Activated CD4-positive, CD25-positive, alpha-beta regulatory T cell treated with anti-CD3 and anti-CD28 coated beads, Interleukin-2, amount 50 U/mL, for 24 hours (primary cell): ENCODE measurements at places on chromosomes 4 and X.

DNA sequence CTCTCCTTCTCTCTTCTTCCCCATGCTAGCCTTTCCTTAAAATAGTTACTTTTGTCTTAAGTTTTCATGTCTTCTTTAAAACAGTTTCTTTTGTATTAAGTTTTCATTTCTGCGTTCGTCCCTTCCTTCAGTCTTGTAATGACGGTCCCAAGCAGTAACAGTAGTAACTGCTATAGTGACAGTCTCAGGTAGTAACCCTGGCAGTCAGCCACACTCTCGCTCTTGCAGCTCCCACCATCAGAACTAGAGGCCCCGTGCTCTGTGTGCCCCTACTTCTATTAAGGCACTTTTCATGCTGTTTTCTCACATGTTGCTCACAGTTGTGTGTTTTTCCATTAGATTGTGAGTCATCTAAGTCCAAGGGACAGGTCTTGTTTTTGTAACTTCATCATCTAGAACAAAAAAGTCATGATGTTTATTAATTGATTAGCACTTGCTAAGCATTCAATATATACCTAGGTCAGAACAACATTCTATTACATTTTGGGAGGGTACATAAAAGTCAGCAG lies 49.3 kb downstream of the C4orf33 start:
- no peak for ATAC-seq

GRCh38 chr4:149830823-149831222 lies 15.2 kb upstream of the IQCM start:
- no peak for ATAC-seq

- ATAC-seq: peak; percentile 41
These were observed 123.3 kb downstream of the MBNL3 start for GRCh38 chrX:132365490-132365889.

- ATAC-seq: peak; percentile 55
These were observed 14.6 kb upstream of the SLC25A4 start for GRCh38 chr4:185128272-185129119.

DNA sequence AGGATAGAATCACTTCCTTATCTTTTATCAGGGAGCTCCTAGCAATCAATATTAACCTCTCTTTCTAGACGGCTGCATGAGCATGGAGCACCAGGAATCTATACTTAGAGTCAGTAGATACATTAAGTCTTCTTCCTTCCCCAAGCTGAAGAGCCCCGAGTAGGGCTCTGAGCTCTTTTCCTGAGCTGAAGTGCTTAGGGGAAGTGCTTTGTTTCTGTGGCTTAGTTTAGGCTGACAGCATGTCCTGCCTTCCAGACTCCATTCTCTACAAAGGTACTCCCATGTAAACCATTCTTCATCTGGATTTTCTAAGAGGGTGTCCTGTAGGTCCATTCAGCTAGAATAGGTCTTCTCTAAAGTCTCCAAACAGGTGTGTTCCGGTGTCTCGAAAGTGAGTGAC lies 127.5 kb upstream of the AFF2 start:
- no peak for ATAC-seq

GRCh38 chr4:48832571-48832970 lies 1.7 kb downstream of the OCIAD1 start:
- ATAC-seq: no peak

GRCh38 chr4:113349430-113349829 lies 300.0 kb downstream of the ANK2 start:
- no peak for ATAC-seq

DNA sequence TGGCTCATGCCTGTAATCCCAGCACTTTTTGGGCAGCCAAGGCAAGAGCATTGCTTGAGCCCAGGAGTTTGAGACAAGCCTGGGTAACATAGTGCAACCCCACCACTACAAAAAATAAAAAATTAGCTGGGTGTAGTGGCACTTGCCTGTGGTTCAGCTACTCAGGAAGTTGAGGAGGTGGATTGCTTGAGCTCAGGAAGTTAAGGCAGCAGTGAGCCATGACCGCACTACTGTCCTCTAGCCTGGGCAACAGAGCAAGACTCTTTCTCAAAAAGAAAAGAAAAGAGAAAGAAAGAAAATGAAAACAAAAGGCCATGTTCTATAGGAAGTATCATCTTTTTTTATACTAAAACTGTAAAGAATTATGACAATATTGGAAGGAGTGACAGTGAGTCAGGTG lies 38.5 kb downstream of the NEK1 start:
- no peak for ATAC-seq

- ATAC-seq: no peak
These were observed 52.6 kb upstream of the DCTD start for GRCh38 chr4:182969651-182970279.

GRCh38 chrX:140354431-140355120 lies 150.3 kb downstream of the SOX3 start:
- ATAC-seq: no peak

DNA sequence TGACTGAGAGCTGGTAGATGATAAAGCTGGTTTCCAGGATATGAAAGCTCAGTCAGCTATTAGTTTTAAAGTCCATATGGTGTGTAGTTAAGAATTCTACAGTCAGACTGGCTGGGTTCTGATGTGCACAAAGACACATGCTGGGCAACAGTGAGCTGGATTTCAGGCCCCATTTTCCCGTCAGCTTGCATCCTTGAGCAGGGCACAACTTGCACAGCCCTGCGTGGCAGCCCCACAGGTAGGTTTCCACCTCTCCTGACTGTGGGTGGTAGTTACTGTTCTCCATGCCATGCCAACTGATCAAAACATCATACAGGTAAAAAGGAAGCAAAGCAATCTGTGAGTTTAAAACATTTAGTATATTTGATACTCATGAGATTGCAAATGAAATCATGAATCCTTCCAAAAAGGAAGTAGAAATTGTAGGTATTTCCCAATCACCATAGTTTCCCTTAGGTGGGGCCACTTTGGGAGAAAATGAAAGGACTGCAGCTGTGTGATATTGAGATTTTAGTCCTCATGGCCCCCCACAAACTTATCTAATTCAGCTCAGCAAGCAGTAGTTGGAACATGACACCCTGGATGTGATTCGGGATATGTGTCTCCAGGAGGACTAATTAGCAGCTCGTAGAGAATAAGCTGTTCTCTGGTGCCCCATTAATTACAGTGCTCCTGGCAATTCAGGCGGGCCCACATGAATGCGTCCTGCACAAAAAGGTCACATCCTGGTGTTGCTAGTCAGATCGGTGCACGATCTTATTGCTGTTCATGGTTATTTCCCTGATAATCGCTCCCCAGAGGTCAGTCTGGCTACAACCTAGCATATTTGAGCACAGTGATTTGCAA lies 42.4 kb upstream of the NOCT start:
- no peak for ATAC-seq

- ATAC-seq: no peak
These were observed 39.1 kb downstream of the PDGFRA start for GRCh38 chr4:54268151-54268550.

GRCh38 chrX:80181079-80181478 lies 166.5 kb downstream of the TBX22 start:
- ATAC-seq: no peak
